ENCODE measurements at places on chromosomes 16 and 17.

DNA sequence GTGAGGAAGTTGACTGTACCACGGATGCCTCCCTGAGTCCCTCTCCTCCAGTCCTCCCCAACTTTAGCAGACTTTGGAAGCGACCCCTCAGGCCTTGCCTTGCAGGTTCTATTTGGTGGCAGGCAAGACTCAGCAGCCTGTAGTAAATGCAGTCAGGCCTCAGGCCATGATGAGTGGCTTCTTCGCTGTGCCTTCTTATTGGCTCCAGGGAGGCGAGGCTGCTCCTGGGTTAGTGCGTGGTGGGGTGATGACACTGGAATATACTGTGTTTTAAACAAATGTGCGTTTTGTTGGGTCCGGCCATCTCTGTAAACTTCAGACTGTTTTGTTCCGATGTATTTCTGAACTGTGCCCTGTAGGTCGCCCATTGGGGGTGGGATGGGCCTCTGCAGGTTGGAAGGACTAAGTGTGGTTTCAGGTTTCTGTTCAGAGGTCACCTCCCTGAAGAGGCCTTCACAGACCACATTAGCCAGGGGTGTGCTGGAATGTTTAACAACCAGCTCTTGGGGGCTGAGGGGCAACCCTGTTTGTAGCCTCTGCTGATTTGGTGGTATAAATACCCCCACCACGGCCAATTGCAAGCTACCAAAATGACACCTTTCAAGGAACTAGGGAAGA lies 62.5 kb downstream of the CYLD start:
- no peak overlapping the region for H3K4me3 ChIP-seq
- H3K27ac ChIP-seq, result no peak overlapping the region
- peaks cover 16% of the 10 kb centered on the region for H3K36me3 ChIP-seq

- H3K36me3 ChIP-seq, result no peaks in the 10 kb centered on the region
- H3K4me3 ChIP-seq, result no peak overlapping the region
- H3K27ac ChIP-seq, result no peak overlapping the region
- H3K4me1 ChIP-seq, result no peaks in the 10 kb centered on the region
- DNase-seq, result no peak
Measured at GRCh38 chr17:15323131-15323530, 18.3 kb downstream of the TEKT3 start.

DNA sequence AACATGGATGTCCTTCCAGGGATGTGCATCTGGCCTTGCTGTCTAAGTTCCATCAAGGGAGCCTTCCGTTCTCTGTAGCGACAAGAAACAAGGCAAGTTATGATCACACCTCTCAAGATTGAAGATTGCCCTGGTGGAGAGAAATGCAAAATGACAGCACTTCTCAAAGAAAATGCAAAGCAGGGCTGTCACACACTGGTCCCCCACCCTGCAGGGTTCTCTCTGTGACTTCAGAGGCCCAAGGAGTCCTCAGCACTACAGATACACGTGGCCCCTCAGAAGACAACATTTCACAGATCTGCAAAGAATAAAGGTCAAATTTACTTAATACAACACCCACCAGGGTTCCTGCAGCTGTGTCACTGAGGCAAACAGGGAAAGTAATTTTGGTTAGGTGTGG lies 60.7 kb upstream of the TEX2 start:
- no peaks in the 10 kb centered on the region for H3K36me3 ChIP-seq
- H3K4me3 ChIP-seq, result no peak overlapping the region
- H3K27ac ChIP-seq, result no peak overlapping the region
- DNase-seq, result no peak
- H3K4me1 ChIP-seq, result peaks cover 4% of the 10 kb centered on the region

DNA sequence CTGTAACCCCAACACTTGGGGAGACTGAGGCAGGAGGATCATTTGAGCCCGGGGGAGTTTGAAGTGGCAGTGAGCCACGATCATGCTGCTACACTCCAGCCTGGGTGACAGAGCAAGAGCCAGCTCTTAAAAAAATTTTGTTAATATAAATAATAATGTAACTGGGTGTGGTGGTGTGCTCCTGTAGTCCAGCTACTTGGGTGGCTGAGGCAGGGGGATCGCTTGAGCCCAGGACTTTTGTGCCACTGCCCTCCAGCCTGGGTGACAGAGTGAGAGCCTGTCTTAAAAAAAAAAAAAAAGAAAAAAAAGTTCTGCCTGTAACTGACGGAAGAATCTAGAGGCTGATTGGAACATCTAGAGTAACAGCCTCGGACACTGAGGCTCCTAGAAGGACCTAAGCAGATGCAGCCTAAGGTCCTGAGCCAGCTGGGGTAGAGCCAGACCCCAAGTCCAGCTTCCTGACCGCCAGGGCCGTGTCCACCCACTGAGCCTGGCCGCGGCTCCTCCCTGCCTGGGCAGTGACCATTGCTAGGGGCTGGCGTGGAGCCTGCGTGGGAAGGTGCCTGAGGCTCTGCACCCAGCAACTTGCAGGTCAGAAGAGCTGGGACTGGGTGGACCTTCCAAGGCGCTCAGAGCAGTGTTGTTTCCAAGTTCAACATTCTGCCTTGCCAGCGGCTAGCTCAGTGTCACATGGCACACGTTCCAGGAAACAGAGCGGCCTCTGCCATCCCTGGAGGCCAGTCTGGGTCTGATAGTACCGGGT lies 209.4 kb upstream of the CIBAR2 start:
- H3K4me3 ChIP-seq, result no peak overlapping the region
- H3K27ac ChIP-seq, result no peak overlapping the region
- H3K27me3 ChIP-seq, result no peaks in the 10 kb centered on the region
- H3K36me3 ChIP-seq, result no peaks in the 10 kb centered on the region
- DNase-seq, result no peak

DNA sequence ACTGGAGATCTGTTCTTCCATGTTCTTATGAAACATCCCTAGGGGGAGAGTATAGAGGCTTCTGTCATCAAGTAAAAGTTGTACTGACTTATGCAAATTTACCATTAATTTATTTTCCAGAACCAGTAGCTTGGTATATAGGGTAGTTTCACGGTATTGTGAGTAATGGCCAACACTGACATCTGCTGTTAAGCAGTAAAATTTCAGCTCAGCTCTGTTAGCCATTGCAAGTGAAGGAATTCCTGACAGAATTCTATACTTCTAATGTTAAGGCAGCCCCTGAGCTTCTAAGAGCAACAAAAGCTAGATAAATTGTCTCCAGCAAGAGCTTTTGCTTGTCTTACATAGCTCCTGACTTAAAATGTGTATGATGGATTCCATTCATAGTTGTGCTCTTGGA lies 613.5 kb upstream of the C16orf82 start:
- no peaks in the 10 kb centered on the region for H3K36me3 ChIP-seq
- H3K4me3 ChIP-seq, result no peak overlapping the region
- peaks cover 2% of the 10 kb centered on the region for H3K27me3 ChIP-seq
- H3K4me1 ChIP-seq, result no peaks in the 10 kb centered on the region

- no peak for DNase-seq
- H3K4me1 ChIP-seq, result peaks cover 12% of the 10 kb centered on the region
- no peak overlapping the region for H3K4me3 ChIP-seq
- H3K27me3 ChIP-seq, result peaks cover 30% of the 10 kb centered on the region
Measured at GRCh38 chr16:57627184-57627871, 1.1 kb upstream of the ADGRG1 start.

- H3K27ac ChIP-seq, result peak overlapping the region; percentile 89
- H3K4me3 ChIP-seq, result peak overlapping the region; percentile 60
- H3K27me3 ChIP-seq, result no peaks in the 10 kb centered on the region
- H3K4me1 ChIP-seq, result peaks cover 82% of the 10 kb centered on the region
- peaks cover 14% of the 10 kb centered on the region for H3K36me3 ChIP-seq
- DNase-seq, result no peak
Measured at GRCh38 chr17:27475070-27475673, 18.9 kb downstream of the KSR1 start.

GRCh38 chr16:9139965-9140364 lies 48.5 kb downstream of the HAPSTR1 start:
- H3K27me3 ChIP-seq, result peaks cover 5% of the 10 kb centered on the region
- H3K27ac ChIP-seq, result no peak overlapping the region
- H3K36me3 ChIP-seq, result no peaks in the 10 kb centered on the region
- DNase-seq, result no peak
- H3K4me1 ChIP-seq, result peaks cover 13% of the 10 kb centered on the region

GRCh38 chr17:29586676-29587469 lies 2.6 kb downstream of the GIT1 start:
- no peak for DNase-seq
- H3K4me3 ChIP-seq, result peak overlapping the region; percentile 86
- H3K36me3 ChIP-seq, result peaks cover 18% of the 10 kb centered on the region
- H3K27ac ChIP-seq, result peak overlapping the region; percentile 32

DNA sequence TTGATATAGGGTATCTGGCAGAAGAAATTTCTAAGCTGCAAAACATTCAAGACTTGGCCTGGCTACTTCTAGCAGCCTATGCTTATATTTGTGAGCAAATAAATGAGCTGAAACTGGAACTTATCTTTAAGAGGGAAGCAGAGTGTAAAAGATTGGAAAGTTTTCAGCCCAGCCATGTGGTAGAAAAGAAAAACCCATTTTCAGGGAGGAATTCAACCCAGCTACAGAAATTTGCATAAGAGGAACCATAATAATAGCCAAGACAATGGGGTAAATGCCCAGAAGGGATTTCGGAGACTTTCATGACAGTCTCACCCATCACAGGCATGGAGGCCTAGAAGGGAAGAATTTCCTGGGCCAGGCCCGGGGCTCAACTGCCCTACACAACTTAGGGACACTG lies 31.7 kb downstream of the RNF112 start:
- peaks cover 7% of the 10 kb centered on the region for H3K4me1 ChIP-seq
- no peaks in the 10 kb centered on the region for H3K36me3 ChIP-seq
- DNase-seq, result no peak

- H3K4me1 ChIP-seq, result peaks cover 13% of the 10 kb centered on the region
- H3K36me3 ChIP-seq, result peaks cover 38% of the 10 kb centered on the region
- DNase-seq, result no peak
- H3K4me3 ChIP-seq, result peak overlapping the region; percentile 48
- no peak overlapping the region for H3K27ac ChIP-seq
Measured at GRCh38 chr17:75894049-75894733, 2.6 kb downstream of the TRIM65 start.

GRCh38 chr17:77542011-77542410 lies 401.2 kb downstream of the SEC14L1 start:
- H3K27ac ChIP-seq, result no peak overlapping the region
- no peak for DNase-seq
- H3K4me1 ChIP-seq, result peaks cover 10% of the 10 kb centered on the region
- no peaks in the 10 kb centered on the region for H3K36me3 ChIP-seq
- peaks cover 16% of the 10 kb centered on the region for H3K27me3 ChIP-seq

- DNase-seq, result no peak
- H3K4me1 ChIP-seq, result peaks cover 4% of the 10 kb centered on the region
- H3K4me3 ChIP-seq, result no peak overlapping the region
- peaks cover 8% of the 10 kb centered on the region for H3K27me3 ChIP-seq
Measured at GRCh38 chr17:82383411-82383810, 11.8 kb downstream of the UTS2R start.

DNA sequence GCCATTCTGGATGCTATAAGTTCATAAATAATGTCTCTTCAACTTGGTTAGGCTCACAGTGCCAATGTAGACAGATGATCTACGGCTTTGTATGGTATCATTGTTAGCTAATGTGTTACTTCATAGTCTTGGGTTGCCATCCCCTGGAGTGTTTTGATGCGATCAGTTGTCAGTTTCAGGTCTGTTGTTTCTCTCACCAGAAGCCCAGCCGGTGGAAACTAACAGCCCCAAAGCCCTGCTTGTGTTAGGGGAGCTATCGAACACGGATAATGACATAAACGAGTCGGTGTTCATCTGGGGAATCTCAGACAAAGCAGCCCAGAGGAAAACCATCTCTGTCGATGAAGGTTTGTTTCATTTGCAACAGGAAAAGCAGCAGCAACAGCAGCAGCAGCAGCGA lies 107.4 kb upstream of the ANKFN1 start:
- H3K27me3 ChIP-seq, result no peaks in the 10 kb centered on the region
- no peak overlapping the region for H3K27ac ChIP-seq
- no peak overlapping the region for H3K4me3 ChIP-seq
- H3K4me1 ChIP-seq, result no peaks in the 10 kb centered on the region
- DNase-seq, result no peak
- no peaks in the 10 kb centered on the region for H3K36me3 ChIP-seq

GRCh38 chr17:6070913-6071511 lies 833 bp downstream of the WSCD1 start:
- H3K27me3 ChIP-seq, result peaks cover 47% of the 10 kb centered on the region
- no peak overlapping the region for H3K4me3 ChIP-seq
- no peaks in the 10 kb centered on the region for H3K36me3 ChIP-seq
- H3K27ac ChIP-seq, result no peak overlapping the region
- no peak for DNase-seq
- peaks cover 6% of the 10 kb centered on the region for H3K4me1 ChIP-seq

DNA sequence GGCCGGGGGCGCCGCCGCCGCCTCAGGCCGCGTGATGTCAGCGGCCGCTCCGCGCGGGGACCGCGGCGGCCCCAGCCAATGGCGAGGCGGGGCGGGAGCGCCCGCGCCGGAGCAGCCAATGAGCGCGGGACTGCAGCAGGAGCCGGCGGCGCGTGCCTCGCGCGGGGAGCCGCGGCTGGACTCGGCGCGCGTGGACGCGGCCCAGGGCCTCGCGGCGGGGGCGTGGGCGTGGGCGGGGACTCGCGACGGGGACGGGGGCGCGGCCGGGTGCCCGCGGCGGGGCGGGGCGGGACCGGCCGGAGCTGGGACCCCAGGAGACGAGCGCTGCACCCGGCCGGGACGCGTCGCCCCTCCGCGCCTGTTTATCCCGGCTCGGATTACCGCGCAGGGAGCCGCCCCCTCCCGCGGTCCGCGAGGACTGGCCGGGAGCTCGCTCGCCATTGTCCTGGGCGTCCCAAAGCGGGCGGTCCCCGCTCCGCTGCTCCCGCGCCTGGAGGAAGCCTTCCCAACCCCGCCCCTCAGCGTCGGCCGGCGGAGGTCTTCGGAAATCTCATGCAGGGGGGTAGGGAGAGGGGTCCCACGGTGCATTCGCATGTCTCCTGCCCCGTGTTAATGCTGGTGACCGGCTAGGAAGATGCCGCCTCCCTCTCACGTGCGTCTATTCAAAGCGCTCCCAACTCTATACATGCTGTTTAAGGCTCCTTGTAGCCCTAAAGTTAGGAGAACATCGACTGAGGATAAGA lies at the start of gene RNF157:
Gene RNF157 (minus strand): TSS at position 33 of the 743 bp plus-strand sequence. CDS start 253 bp downstream, outside the sequence.
- DNase-seq, result peak; percentile 66
- peaks cover 50% of the 10 kb centered on the region for H3K4me1 ChIP-seq
- peak within 1 kb of the TSS; percentile 83 for H3K4me3 ChIP-seq

GRCh38 chr16:15772579-15773293 lies 84.1 kb downstream of the MYH11 start:
- no peaks in the 10 kb centered on the region for H3K36me3 ChIP-seq
- no peaks in the 10 kb centered on the region for H3K4me1 ChIP-seq
- peaks cover 7% of the 10 kb centered on the region for H3K27me3 ChIP-seq
- H3K4me3 ChIP-seq, result no peak overlapping the region
- no peak for DNase-seq

GRCh38 chr17:59527931-59528330 lies 37.5 kb upstream of the DHX40 start:
- H3K27ac ChIP-seq, result no peak overlapping the region
- no peaks in the 10 kb centered on the region for H3K36me3 ChIP-seq
- no peaks in the 10 kb centered on the region for H3K4me1 ChIP-seq
- peaks cover 23% of the 10 kb centered on the region for H3K27me3 ChIP-seq
- H3K4me3 ChIP-seq, result no peak overlapping the region

GRCh38 chr17:67421869-67422273 lies 44.8 kb downstream of the PITPNC1 start:
- peaks cover 4% of the 10 kb centered on the region for H3K27me3 ChIP-seq
- H3K36me3 ChIP-seq, result peaks cover 3% of the 10 kb centered on the region
- peak overlapping the region; percentile 64 for H3K27ac ChIP-seq
- H3K4me1 ChIP-seq, result peaks cover 28% of the 10 kb centered on the region

GRCh38 chr16:55155815-55156214 lies 168.2 kb upstream of the IRX6 start:
- H3K36me3 ChIP-seq, result no peaks in the 10 kb centered on the region
- no peak overlapping the region for H3K27ac ChIP-seq
- H3K4me1 ChIP-seq, result no peaks in the 10 kb centered on the region
- no peak for DNase-seq

Data from activated T-helper 2 cell treated with anti-CD3 and anti-CD28 coated beads, Interferon-gamma antibody, Interleukin-2, Interleukin-4, amounts not matched to agents 10 μg/mL and 5 μg/mL and 100 μg/mL, durations not matched to agents 14 hours and 24 hours and 36 hours (primary cell).